ENCODE measurements at places on chromosomes 1 and 21.
A peak's percentile ranks its signal among the peaks of the same experiment; 100 is the strongest.

DNA sequence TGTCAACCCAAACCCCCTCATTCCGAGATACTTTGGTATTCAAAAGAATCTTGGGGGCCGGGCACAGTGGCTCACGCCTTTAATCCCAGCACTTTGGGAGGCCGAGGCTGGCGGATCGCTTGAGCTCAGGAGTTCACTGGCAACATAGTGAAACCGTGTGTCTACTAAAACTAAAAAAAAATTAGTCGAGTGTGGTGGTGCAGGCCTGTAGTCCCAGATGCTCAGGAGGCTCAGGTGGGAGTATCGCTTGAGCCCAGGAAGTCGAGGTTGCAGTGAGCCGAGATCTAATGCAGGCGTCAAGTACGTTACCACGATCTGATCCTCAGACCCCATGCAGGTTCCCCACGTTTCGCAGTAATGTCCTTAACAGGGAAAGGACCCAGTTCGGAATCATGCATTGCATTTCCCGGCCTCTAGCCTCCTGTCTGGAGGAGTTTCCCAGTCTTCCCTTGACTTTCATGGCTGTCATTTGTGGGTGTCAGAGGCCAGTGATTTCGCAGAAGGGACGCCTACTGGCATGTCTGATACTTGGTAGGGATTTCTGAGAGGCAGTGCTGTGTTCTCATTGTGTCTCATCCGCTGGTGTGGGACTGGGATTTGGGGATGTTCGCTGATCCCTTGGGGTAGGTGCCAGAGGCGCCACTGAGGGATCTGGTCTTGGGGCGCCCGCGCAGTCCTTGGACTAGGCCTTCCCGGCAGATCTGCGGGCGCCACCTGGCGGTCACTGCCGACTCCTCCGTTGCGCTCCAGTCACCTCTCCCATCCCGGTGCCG lies 39.3 kb upstream of the HMGN1 start:
- peak; percentile 67 for DNase-seq

- DNase-seq: no peak
Observed at GRCh38 chr1:31750858-31751510, 13.2 kb downstream of the ADGRB2 start.

DNA sequence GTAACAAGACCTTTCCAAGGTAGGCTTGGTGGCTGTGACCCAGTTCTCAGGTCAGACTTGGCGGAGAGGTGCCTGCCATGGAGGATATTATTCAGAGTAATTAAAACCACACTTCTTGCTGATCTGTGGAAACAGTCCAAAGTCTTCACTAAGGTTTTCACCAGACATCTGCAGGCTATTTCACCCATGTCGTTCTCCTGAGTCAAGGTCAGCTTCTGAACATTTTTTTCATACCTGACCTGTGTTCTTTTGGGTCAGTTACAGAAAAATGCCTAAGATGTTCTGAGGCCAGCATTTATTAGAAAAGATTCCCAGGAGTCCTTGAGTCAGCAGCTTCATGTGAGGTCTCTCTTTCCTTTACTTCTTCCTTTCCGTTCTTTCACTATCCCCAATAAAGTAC lies 54.9 kb downstream of the RGL1 start:
- DNase-seq: no peak

DNA sequence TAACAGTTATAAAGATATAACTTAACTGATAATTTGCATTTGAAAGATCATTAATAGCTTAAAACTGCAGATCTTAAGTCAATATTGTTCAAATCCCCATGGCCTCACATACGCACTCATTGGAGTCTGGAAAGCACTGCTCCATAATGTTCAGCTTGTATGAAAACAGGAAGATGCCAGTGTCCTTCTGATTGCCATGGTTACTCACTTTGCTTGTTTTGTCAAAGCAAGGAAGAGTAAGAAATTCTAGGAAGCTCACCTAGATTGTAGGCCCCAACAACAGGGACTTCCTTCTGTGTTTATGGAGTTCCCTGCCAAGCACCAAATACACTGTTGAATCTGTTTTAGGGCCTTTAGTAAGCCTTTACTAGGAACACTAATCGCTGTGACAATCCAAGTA lies 10.9 kb downstream of the GAS5 start:
- DNase-seq: no peak

DNA sequence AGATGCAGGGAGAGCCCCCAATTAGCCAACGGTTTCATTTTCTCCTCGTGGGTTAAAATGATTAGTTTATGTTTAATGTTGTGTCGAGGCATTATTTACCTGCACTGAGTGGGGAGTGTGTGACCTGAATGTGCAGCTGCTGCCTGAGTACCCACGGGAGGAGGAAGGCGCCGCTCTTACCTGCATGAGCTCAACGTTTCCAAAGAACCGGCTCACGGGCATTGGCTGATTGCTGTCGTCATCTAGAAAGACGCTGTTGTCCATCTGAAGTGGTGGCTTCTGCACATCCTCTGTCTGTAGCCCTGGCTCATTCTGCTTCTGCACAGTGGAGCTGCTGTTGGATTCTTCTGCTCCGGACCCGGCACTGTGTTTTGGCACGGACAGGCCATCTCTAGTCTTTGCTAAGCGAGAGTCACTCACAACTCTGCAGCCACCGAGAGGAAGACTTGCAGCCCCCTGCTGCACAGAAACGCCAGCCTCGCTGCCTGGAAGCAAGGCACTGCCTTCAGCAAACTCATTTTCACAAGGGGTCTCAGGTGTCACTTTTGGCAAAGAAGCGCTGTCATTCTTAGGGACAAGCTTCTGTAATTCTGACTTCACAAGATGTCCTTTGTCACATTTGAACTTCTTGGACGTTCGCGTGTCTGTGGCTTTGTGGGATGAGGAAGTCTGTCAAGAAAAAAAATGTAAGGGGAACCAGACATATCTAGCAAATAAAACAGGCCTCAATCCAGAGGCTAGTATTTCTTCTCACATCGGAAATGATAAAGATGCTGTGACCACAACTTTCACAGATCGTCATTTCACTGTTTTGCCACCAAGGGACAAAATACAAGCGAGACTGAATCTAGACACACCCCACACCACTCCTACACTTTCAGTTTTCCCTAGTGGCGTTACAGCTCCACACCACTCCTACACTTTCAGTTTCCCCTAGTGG lies 9.4 kb downstream of the C1orf174 start:
- DNase-seq: no peak

Measured in stimulated activated CD4-positive, alpha-beta T cell treated with anti-CD3 and anti-CD28 coated beads, TNF-alpha, amount 100 ng/mL, for 1 hour (primary cell).